ENCODE measurements at places on chromosomes 11 and 22.

DNA sequence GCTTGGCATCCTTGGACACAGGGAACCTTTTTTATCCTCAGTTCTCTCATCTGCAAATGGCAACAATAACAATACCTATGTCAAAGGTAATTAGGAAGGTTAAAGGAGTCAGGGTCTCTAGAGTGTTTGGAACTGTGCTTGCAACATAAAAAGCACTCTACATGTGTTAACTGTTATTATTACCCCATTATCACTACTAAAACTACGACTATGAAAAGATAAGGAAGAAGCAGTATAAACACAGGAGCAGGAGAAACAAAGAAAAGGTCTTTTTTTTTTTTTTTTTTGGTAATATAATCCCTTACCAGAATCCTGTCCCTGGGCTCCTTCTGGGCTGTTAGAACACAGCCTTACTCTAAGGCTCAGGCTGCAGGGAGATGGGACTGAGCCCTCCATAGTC lies 348.2 kb downstream of the CADM1 start:
- no peak for DNase-seq

GRCh38 chr11:1570896-1571759 lies 943 bp downstream of the DUSP8 start:
- DNase-seq, result no peak

- DNase-seq, result no peak
Measured at GRCh38 chr11:125999234-125999880, 53.5 kb downstream of the VSIG10L2 start.

DNA sequence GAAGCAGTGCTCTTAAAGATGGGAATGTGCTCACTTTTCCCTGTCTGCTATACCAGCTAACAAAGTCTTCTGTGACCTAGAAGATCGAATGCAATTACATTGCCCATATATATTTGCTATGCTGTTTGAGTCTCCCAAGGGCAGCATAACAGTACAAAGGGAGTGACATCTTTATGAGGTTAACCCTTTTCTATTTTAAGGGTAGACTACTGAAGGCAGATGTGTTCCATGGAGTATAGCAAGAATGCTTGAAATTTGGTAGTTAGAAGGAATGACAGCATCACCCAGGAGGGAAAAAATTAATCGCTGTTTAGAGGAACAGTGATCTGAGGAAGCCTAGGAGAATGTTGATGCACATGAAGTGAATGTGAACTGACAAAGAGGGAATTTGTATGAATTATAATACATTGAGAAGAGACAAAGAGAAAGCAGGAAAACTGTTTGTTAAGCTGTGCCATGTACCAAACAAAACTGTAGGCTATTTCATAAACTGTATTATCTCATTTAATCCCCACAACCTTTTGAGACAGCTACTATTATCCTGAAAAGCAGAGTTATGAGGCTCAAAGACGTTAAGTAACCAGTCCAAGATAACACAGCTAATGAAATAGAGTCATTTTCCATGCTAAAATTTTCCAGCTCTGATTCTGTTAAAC lies 13.0 kb downstream of the MAML2 start:
- no peak for DNase-seq

- DNase-seq, result no peak
Measured at GRCh38 chr11:12377106-12377823, at the start of gene PARVA. PARVA (plus strand) TSS chr11:12377571; CDS start chr11:12377648, 77 bp downstream.

DNA sequence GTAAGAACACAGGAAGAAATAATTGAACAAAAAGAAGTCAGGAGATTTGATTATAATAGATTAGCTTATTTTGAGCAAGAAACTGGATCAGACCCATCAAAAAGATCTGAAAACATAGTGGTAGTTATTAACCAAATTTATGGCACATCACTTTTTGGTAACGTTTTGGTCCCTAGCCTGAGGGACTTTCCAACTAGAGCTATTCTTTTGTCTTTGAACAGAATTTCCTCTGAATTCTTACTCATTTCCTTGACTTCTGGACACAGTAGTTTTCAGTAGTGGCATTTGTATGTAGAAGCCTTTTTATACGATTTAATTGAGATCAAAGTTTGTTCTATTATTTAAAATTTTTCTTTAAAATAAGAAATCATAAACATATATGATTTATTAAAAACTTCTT lies 96.5 kb upstream of the PDGFD start:
- no peak for DNase-seq

GRCh38 chr11:86222081-86222480 lies 22.5 kb upstream of the EED start:
- DNase-seq, result no peak

DNA sequence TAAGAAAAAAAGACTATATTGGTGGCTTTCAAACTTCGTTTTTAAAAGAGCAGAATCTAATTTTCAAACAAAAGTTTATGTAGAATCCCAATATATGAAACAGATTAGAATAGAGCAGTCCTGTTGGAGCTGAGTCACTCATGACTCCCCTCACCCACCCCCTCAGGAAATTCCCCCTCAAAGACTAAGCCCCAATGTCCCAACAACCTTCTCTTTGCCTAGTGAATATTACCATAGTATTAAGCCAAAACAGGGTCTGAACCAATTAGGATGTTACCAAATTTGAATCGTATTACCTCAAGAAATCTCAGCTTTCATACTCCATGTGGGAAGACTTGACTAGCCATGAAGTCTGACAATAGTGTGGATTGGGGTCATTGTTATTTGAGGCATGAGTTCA lies 7.8 kb upstream of the PIWIL4 start:
- no peak for DNase-seq

DNA sequence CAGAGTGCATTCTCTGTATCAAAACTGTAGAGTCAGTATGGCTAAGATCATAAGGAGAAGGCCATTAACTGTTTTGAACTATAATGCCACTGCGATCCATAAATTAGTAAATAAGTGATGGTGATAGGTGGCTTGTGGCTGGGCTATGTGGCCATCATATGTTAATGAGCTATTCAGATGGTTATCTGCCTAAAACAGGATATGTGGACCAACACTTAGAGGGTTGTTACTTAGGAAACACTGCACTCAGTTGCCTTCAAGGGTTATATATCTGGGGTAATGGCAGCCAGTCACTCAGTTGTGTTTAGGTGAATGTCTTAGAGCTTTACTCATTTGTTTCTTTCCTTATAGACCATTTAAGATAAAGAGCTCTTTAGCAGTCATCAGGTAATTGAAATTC lies 66.0 kb downstream of the PPP2R1B start:
- DNase-seq, result no peak

GRCh38 chr11:118886681-118887111 lies 3.0 kb downstream of the CXCR5 start:
- no peak for DNase-seq

- DNase-seq, result no peak
Measured at GRCh38 chr22:46428602-46429324, 93.2 kb downstream of the TRMU start.

DNA sequence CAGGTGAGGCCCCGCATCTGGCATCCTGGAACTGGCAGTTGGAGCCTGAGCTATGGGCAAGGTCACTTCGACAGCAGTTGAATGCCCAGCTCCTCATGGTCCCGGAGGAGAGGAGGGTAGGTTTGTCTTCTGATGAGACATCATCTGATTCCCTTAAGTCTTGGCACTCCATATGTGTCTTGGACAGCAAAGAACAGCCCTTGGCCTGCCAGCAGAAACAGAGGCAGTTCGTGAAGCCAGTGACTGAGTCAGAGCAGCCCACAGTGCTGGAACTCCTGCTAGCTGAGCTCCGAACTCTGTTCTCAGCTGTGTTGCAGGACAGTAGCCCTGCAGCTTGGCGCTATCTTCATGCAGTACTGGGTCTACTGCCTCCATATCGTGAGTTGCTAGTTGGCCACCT lies 1.0 kb downstream of the DNHD1 start:
- DNase-seq, result no peak

DNA sequence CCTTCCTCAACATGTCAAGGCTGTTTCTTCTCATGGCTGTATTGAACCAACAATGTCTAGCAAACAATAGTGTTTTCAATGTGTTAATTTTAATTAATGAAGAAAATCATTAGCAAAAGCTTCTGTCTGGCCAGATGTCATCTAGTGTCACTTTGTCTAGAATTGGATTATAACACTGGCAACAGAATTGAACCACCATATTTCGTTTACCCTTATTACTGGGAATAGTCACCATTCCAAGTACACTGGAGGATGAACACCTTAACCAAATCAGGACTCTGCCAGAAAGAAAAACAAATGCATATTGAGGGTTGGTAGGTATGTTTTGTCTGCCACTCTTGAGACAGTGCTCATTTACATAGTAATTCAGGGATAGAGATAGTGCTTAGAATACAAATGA lies 146.2 kb downstream of the LRRC4C start:
- no peak for DNase-seq

GRCh38 chr11:69080257-69080995 lies 31.7 kb downstream of the TPCN2 start:
- DNase-seq, result no peak

DNA sequence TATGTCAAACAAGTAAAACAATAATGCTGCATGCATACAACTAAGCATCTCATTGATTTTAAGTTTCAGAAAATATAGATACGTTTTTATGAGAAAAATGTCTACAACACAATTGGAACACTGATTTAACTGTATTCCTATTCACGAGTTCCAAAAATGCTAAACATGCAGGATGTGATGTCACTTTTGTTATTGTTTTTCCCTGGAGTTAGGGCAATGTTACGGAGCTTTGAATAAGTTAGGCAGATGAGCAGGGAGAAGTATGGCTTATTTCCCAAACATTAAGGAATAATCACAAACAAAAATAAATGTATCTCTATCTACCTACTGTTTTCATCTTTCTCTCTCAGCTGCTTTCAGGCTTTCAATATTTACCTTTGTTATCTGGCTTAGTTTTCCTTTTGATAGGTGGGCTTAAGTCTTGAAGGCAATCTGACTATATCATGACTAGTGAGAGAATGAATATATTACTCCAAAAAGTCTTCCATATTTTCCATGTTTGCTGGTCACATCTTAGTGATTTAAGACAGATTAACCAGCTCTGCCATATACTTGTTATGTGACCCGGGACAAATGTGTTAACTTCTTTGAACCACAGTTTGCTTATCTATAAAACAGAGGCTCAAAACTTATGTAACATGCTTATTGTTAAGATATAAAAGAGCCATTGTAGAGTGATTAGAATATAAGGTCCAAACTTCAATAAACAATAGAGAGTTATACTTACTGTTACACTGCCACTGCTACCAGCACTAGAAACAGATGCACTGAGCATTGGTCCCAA lies 854.4 kb upstream of the CCDC90B start:
- no peak for DNase-seq

DNA sequence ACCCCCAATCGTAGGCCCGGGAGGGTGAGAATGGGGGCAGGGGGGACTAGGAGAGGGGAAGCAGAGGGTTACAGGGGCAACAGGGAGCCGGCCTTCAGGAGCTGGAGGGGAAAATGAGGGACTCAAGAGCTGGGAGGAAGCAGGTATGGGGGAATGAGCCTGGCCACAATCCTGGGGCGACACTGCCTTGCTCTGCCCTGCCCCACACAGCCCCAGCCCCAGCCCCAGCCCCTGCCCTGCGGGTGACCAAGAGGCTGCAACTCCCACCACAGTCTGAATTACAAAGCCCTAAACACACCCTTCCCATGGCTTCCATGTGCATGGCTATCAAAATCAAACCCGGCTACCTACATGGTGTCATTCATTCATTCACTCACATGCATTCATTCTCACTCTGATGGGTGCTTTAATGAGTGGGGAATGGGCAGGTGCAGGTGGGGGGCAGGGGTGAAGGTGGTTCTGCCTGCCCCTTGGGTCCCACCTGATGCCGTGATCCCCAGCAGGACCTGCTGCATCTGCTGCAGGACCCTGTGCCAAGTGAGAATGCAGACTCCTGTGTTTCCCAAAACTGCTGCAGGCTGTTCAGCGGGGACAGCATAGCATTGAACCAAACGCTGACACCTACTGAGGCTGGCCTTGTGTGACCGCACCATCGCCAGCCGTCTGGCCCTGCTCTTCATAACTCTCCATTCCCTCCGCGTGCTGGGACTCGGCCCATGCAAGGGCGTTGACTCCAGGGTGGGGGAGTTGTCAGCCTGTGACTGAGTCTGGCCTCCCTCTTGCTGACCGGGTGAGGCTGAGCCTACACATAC lies 9.5 kb upstream of the LINC01488 start:
- no peak for DNase-seq

- no peak for DNase-seq
Measured at GRCh38 chr11:103234974-103235373, 125.7 kb downstream of the DYNC2H1 start.

- DNase-seq, result no peak
Measured at GRCh38 chr11:10352921-10353550, 48.2 kb downstream of the ADM start.

- DNase-seq, result no peak
Measured at GRCh38 chr11:46002189-46002588, 79.7 kb downstream of the LARGE2 start.

DNA sequence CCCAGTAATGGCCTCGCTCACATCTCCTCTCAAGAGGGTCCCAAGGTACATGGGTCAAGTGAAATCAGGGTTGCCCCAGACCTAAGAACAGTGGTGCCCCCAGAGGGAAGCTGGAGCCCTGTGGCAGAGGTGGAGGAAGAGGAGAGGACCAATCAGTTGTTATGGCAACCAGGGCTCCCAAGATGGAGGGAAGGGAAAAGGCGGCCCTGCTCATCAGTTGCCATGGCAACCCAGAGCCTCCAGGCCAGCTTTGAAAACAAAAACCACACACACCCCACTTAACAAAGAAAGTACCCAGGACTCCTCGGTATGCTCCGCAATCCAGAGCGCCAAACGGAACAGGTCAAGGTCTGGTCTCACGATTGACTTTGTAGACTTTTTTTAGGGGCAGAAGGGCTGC lies 53.5 kb upstream of the SLC35C1 start:
- no peak for DNase-seq

DNA sequence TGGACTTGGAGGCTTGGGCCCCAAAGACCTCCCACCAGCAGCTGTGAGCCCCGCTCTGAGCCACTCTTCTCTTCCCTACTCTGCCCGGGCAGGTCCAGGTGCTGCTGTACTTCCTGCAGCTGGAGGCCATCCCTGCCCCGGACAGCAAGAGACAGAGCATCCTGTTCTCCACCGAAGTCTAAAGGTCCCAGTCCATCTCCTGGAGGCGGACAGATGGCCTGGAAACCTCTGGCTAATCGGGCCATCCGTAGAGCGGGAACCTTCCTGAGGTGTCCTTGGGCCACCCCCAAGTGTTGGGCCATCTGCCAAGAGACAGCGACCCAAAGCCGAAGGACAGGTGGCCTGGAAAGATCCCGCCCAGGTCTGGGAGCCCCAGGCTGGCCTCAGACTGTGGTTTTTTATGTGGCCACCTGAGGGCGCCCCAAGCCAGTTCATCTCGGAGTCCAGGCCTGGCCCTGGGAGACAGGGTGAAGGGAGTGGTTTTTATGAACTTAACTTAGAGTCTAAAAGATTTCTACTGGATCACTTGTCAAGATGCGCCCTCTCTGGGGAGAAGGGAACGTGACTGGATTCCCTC lies 135.1 kb downstream of the BCR start:
- no peak for DNase-seq

GRCh38 chr11:62593434-62594044 lies 2.2 kb upstream of the TUT1 start:
- DNase-seq, result no peak
